Epithelial cell of esophagus (primary cell): ENCODE measurements at places on chromosomes 2 and 18.

DNA sequence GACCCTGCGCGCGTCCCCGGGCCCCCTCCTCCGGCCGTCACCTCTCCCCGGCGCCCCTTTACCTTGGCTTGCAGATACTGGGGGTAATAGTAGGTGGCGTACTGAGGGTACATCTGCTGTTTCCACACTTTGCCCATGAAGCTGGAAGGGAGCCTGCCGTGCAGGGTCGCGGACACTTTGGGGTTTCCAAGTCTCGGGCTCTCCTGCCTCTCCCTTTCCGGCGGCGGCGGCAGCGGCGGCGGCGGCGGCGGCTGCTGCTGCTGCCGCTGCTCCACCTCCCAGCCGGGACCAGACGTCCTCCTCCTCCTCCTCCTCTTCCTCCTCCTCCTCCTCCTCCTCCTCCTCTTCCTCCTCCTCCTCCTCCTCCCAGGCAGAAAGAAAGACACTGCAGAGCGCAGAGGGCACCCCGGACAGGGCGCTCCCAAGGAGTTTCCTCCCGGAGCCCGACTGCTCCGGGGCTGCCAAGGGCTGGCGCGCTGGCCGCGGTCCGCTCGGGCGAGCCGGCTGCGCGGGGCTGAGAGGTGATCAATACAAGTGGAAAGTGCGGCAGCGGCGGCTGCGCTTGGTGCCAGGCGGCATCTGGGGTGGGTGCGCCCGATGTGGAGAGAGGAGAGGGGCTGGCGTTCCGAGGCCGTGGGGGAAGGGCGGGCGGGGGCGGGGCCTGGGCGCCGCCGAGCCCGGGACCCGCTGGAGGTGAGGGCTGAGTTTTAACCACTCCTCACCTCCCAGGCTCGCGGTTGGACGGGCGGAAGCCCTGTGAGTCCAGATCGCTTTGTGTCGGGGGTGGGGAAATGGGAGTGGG is at the start of gene RBMS1:
RBMS1 (minus strand) TSS at position 581 of the 802 bp plus-strand sequence; CDS start at position 137, 444 bp downstream.
- DNase-seq = peak; percentile 53

- peak; percentile 83 for DNase-seq
These were observed 152.9 kb downstream of the LPIN1 start for GRCh38 chr2:11899264-11899818.

GRCh38 chr2:3666613-3666975 is 8.6 kb downstream of the ALLC start:
- DNase-seq = no peak

- no peak for DNase-seq
These were observed 136.0 kb upstream of the SERTAD2 start for GRCh38 chr2:64789466-64790320.

DNA sequence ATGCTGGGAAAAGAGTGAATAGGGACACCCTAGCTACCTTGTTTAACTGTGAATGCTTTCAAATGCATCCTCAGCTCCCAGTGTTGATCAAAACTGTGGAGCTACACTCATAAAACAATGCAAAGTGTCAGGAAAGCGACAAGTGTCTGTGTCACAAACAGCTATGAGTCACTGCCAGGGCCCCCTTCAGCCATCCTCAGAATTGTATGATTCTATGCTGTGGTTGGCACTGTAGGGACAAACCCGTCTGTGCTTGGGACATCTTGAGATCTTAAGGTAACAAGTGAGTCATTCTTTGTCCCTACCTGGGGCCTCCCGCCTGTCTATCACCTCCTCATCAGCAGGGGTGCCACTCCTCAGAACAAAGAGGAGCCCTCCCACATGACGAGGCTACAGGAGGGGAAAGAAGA is 42.4 kb downstream of the KLF7 start:
- DNase-seq = peak; percentile 44

GRCh38 chr2:31765078-31765945 is 184.6 kb upstream of the SRD5A2 start:
- DNase-seq = peak; percentile 34

DNA sequence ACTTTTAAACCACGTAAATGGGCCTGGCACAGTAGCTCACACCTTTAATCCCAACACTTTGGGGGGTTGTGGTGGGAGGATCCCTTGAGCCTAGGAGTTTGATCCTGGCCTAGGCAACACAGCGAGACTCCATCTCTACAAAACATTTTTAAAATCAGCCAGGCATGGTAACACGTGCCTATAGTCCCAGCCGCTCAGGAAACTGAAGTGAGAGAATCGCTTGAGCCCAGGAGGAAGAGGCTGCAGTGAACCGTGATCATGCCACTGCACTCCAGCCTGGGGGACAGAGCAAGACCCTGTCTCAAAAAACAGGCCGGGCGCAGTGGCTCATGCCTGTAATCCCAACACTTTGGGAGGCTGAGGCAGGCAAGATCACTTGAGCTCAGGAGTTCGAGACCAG is 12.2 kb downstream of the ROCK1 start:
- DNase-seq = no peak

GRCh38 chr18:69817335-69817940 is 130.2 kb downstream of the CD226 start:
- peak; percentile 62 for DNase-seq

GRCh38 chr2:108986916-108987510 is 2.0 kb downstream of the EDAR start:
- DNase-seq = peak; percentile 33

DNA sequence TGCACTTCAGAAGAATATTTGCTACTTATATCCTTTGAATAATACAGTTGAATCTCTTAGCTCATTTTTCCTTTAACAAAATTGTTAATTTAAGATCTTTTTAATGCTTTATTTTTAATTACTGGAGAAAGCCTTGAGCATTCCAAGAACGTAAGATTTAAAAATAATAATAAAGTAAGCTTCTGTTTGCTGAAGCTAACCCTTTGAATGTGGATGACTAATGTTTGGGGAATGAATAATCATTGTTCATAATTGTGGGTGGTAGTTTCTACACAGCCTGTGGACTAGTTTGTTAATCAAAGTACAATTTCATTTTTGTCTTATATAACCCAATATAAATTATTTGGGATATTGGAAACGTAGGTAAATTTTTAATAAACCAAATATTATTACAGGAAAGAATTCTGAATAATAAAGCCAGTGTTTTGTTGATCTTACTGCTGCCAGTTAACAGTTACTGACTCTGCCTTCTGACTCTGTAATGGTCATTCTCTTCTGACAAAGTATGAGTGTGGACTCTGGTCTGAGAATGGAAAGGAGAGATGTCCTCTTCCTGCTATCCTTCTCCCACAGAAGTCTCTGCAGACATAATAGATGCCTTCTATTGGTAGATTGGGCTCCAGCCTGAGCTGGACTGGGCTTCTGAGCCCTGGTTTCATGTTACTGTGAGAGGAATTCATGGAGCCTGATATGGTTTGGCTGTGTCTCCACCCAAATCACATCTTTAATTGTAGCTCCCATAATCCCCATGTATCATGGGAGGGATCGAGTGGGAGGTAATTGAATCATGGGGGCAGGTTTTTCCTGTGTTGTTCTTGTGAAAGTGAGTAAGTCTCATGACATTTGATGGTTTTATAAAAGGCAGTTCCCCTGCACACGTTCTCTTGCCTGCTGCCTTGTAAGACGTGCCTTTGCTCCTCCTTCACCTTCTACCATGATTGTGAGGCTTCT is 292.7 kb upstream of the SLC39A10 start:
- DNase-seq = peak; percentile 80

DNA sequence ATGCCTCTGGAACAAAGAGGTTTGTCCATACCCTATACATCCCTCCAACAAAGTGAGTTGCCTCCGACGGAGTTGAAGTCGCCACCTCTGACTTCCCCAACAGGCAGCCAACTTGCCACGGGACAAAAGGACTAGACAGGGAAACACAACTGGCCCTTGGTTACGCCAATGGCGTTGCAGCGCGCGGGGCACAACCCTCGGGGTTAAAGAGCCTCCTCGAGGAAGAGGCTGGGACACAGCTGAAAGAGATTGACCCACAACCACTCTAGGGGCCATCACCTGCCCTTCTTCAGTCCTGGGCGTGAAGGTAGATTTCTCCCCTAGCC is 545 bp downstream of the GTF3C2 start:
- peak; percentile 53 for DNase-seq

DNA sequence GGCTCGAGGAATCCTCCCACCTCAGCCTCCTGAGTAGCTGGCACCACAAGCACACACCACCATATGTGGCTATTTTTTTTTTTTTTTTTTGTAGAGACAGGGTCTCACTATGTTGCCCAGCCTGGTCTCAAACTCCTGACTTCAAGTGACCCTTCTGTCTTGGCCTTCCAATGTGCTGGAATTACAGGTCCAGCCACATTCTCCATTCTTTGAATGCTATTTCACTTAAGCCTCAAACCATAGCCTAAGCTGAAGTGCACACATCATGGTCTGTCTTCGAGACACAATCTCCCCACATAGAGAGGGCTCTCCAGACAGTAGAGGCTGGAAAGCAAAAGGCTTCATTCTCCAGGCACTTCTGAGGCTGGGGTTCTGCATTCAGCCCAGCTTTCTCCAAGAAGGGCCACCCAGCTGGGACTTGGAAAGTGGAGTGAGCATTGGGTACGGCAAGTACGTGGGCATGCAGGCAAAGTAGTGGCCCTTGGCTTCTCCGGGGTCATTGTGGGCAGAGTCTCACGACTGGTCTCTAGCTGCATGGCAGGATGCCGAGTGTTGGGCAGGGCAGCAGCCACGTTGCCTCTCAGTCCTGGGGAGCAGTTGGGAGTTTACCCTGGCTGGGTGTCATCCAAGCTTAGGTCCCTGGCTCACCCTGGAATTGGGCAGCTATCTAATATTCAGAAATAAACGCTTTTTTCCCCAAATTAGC is 78.2 kb upstream of the SMAD7 start:
- no peak for DNase-seq
